CD4-positive, alpha-beta T cell (primary cell): ENCODE measurements at places on chromosomes 1 and 21. TPM values are rescaled to one million over a fixed set of nuclear protein-coding genes. Genes with fewer than 3 reads are reported as not detected.

Gene AADACL4
- total RNA-seq: not detected

Gene CD5L
- total RNA-seq: not detected

Gene LMNA
- total RNA-seq: 455 TPM

Gene ATP1A2
- total RNA-seq: not detected

Gene RNF186
- not detected for total RNA-seq

Gene LCE2B
- total RNA-seq: not detected

Gene OR6Y1
- not detected for total RNA-seq

Gene EDARADD
- total RNA-seq: 1.5 TPM

Gene PIGR
- total RNA-seq: not detected

Gene CLIC6
- not detected for total RNA-seq

Gene FCRLA
- not detected for total RNA-seq

Gene PCP4L1
- total RNA-seq: not detected

Gene LIN28A
- total RNA-seq: not detected

Gene CR1L
- not detected for total RNA-seq

Gene GJB4
- not detected for total RNA-seq

Gene BARHL2
- total RNA-seq: not detected

Gene NBPF10
- total RNA-seq: 2.4 TPM

Gene KLHDC9
- 0.41 TPM for total RNA-seq

Gene PKLR
- not detected for total RNA-seq

Gene SH3D21
- total RNA-seq: 2.6 TPM

Gene FAM43B
- not detected for total RNA-seq

Gene HES3
- total RNA-seq: not detected

Gene FBXO2
- total RNA-seq: 3.2 TPM

Gene LHX8
- total RNA-seq: not detected

Gene CCDC30
- 1.3 TPM for total RNA-seq

Gene MROH9
- not detected for total RNA-seq

Gene FMO4
- total RNA-seq: 1.1 TPM

Gene CLCA4
- total RNA-seq: not detected

Gene C1orf74
- 0.67 TPM for total RNA-seq

Gene DIRAS3
- total RNA-seq: not detected

Gene WNT4
- not detected for total RNA-seq

Gene PGBD5
- total RNA-seq: not detected

Gene SYT11
- 6.1 TPM for total RNA-seq

Gene RAB42
- total RNA-seq: not detected

Gene ROR1
- total RNA-seq: not detected

Gene KRTAP11-1
- total RNA-seq: not detected

Gene ZNF648
- total RNA-seq: not detected

Gene ZNF326
- 56.2 TPM for total RNA-seq

Gene TNFRSF1B
- 62.6 TPM for total RNA-seq

Gene CYP4X1
- total RNA-seq: not detected

Gene HMGCS2
- not detected for total RNA-seq

Gene CFAP74
- total RNA-seq: not detected

Gene RBBP5
- 14.8 TPM for total RNA-seq

Gene ECE1
- 62.0 TPM for total RNA-seq

Gene CACNA1S
- total RNA-seq: not detected

Gene ZNF593
- 5.0 TPM for total RNA-seq

Gene CA6
- not detected for total RNA-seq

Gene KCNA3
- 118 TPM for total RNA-seq

Gene CFHR2
- total RNA-seq: not detected

Gene AK5
- total RNA-seq: 32.0 TPM

Gene TESK2
- total RNA-seq: 3.4 TPM

Gene FCRL5
- total RNA-seq: not detected
